ENCODE measurements at places on chromosomes 5 and 9.
A peak's percentile ranks its signal among the peaks of the same experiment; 100 is the strongest.

DNA sequence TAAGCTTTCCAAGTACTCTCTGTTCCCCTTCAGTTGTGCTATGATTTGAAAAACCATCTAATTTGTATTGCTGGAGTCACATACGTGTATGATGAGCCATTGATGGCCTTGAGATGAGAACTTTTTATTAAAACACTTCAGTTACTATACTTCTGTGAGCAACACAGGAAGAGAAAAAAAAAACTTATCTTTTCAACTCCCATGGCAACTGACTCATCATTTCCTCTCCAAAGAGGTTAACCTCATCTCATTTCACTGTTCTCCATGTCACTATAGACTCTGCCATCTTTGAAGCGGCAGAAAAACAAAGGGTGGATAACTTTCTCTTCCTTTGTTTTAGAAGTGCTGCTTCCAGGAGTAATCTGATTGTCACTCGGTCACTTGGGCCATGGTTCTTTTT lies 104.3 kb upstream of the PCSK1 start:
- DNase-seq, result peak; percentile 6

GRCh38 chr9:91150998-91151717 lies 210.6 kb downstream of the AUH start:
- DNase-seq, result peak; percentile 46

DNA sequence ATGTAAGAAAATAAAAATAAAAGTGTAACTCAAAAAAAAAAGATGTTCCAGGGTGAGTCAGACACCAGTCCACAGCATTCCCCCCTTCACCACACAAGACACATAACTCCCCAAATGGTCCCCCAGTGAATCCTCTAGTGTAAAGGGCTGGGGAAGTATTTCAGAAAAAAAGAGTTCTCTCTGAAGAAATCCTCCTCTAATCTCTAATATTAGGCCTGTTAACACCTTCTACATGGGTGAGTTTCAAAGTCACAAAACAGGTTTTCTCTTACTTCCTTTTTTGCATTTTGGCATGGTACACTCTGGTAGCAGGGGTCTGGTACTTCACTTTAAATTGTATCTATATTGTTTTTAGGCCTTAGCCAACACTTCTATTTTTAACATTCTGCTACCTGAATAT lies 28.2 kb downstream of the RNF145 start:
- DNase-seq, result no peak

DNA sequence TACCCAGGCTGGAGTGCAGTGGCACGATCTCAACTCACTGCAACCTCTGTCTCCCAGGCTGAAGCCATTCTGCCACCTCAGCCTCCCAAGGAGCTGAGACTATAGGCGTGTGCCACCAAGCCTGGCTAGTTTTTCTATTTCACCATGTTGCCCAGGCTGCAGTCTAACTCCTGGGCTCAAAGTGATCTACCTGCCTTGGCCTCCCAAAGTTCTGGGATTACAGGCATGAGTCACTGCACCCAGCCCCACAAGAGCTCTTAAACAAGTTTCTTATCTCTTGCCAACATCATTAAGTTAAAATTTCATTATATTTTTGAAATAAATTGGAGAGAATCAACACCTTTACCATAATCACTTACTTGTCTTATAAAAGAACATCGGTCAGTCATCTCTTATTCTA lies 280.3 kb downstream of the ARHGEF28 start:
- DNase-seq, result no peak

GRCh38 chr5:58019614-58020013 lies 440.3 kb downstream of the PLK2 start:
- no peak for DNase-seq

GRCh38 chr5:101424530-101425175 lies 521.6 kb upstream of the ST8SIA4 start:
- DNase-seq, result no peak

DNA sequence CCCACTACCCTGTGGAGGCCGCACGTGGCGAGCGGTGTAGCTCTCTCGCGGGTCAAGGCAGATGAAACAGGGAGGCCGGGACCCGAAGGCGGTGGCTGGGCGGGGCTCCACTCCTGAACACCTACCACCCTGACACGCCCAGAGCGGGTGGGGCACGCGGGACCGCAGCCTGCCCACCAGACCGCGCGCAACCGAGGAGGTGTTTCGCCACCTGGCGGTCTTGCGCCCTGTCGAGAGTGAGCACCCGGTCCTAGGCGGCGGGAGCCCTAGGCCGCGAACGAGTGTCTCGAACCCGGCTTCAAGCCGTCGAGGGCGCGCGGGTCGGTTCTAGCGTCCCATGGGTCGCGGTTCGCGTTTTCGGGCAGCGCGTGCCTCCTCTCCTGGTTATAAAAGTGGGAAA lies 2.2 kb upstream of the EXOSC3 start:
- DNase-seq, result peak; percentile 37

DNA sequence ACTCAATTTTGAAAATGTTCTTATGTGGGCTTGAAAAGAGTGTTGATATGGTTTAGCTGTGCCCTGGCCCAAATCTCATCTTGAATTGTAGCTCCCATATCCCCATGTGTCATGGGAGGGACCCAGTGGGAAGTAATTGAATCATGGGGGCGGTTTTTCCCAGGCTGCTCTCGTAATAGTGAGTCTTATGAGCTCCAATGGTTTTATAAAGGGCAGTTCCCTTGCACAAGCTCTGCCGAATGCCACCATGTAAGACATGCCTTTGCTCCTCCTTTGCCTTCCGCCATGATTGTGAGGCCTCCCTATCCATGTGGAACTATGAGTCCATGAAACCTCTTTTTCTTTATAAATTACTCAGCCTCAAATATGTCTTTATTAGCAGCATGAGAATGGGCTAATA lies 71.0 kb downstream of the USP20 start:
- no peak for DNase-seq

- DNase-seq, result no peak
Observed at GRCh38 chr9:18473652-18474279, at the start of gene ADAMTSL1. Gene ADAMTSL1, plus strand, starts transcription at chr9:18474153. Its CDS starts 80 bp downstream, at chr9:18474233.

GRCh38 chr9:82024908-82025307 lies 36.3 kb downstream of the SPATA31D1 start:
- no peak for DNase-seq

GRCh38 chr5:167530548-167530947 lies 760.9 kb upstream of the WWC1 start:
- DNase-seq, result no peak

GRCh38 chr9:136861874-136862457 lies 4.1 kb downstream of the EDF1 start:
- no peak for DNase-seq

GRCh38 chr5:140073296-140073695 lies 30.2 kb upstream of the NRG2 start:
- DNase-seq, result no peak

- DNase-seq, result peak; percentile 66
Observed at GRCh38 chr5:134554319-134555222, 29.1 kb downstream of the JADE2 start.

GRCh38 chr5:80662108-80662507 lies 7.3 kb upstream of the DHFR start:
- DNase-seq, result no peak

- DNase-seq, result no peak
Observed at GRCh38 chr9:87653941-87654340, 72.0 kb upstream of the CTSL start.

DNA sequence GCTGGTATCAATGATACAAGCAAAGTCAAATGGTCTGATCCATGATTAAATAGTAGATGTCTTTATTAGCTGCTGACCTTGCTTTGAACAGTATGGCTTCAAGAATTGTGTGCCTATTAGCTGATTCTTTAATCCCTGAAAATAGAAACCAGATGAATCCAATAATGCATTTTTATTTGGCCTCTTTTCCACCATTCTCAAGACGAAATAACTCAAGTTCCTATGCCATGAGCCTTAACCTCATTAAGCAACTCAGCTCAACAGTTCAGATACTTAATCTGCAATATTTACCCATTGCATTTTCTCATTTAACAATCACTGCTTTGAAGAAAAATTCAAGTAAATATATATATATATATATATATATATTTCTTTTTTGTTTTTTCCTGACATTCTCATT lies 588.6 kb upstream of the MEF2C start:
- no peak for DNase-seq

DNA sequence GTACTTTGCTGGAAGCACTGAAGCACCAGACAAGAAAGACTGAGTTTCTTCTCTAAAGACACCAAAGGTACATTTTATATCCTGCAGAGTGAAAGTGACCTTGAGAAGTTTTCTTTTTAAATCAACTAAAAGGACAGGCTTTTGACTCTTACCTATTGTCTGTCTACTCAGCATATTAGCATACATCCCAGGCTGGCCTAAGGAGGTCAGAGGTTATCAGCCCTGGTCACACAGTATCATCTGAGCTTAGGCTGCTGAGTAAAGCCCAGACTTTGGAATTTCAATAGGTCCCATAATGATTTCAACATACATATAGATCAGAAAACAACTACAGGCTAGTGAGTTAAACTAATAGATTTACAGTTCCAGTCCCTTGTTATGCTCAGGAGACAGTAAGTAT lies 10.1 kb upstream of the CDH9 start:
- no peak for DNase-seq

DNA sequence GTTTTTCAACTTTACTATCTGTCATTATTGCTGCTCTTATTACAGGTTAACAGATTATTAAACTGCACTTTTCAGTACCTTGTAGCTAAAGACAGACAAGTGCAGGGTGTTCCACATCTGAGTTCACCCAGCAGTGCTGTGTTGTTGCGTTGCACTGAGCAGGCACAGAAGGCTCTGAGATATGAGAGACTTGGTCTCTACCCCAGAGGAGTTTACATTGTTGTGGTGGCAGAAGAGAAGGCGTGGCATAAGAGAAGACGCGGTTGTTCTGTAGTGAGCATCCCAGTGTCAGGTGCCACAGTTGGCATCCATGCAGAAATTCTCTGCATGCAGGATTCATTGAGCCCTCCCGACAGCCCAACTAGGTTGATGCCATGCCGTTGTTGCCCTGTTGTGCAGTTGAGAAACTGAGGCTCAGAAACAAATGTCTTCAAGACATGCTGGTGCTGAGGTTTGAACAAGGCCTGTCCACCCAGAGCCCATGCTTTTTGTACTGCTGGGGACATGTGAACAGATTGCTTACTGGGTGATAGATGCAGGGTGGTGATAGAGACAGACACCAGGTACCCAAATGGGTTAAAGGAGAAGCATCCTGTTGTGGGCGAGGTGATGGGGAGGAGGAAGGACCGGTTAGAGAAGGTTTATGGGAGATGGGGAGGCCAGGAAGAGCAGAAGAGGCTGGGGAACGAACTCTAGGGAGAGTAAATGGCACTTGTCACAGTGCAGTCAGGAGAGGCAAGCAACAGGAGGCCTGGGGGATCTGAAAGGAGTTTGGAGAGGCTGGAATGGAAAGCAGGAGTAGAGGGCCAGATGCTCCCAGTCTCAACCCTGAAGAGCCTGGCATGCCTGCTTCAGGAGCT lies 8.2 kb downstream of the ABL1 start:
- no peak for DNase-seq

DNA sequence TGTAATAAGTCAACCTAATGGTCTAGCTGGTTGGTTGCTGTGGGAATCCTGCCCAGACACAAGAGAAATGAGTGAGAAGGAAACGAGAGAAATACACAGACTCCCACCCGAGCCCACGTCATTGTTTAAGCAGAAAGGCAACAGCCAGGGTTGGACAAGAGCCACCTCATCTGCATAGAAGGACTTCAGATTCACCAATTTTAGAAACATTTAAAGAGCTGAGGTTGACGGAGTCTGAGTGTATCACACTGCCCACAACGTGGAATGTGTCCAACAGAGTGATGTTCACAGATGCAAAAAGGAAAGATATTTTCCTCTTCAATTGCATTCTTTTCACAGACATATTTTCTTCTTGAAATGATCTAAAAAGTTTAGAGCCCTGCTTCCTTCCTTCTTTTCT lies 349.5 kb downstream of the AGTPBP1 start:
- no peak for DNase-seq
